ENCODE measurements at places on chromosomes 5 and 9. TPM values are rescaled to one million over a fixed set of nuclear protein-coding genes. Genes with fewer than 3 reads are reported as not detected.

DNA sequence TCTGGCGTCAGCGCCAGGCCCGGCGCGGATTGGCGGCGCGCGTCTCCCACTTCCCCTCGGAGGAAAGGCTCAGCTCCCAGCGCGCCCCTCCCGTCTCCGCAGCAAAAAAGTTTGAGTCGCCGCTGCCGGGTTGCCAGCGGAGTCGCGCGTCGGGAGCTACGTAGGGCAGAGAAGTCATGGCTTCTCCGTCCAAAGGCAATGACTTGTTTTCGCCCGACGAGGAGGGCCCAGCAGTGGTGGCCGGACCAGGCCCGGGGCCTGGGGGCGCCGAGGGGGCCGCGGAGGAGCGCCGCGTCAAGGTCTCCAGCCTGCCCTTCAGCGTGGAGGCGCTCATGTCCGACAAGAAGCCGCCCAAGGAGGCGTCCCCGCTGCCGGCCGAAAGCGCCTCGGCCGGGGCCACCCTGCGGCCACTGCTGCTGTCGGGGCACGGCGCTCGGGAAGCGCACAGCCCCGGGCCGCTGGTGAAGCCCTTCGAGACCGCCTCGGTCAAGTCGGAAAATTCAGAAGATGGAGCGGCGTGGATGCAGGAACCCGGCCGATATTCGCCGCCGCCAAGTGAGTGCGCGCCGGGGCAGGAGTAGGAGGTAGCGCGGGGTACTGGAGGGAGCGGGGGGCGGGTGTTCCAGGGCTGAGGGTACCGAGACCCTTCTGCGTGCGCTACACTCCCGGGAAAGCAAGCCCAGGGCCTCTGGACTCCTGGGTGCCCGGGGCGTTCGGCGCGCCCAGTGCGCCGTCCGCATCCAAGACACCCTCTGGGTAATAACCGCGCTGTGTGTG is at the start of gene MSX2:
MSX2 (plus strand) TSS at position 99 of the 777 bp plus-strand sequence; CDS start at position 177, 78 bp downstream.
- DNase-seq: peak; percentile 64

- DNase-seq: no peak
These were observed 422.6 kb upstream of the GRIA1 start for GRCh38 chr5:153067869-153068268.

The PCDHGA7 gene
- total RNA-seq: 0.11 TPM

The SFXN1 gene
- 176 TPM for total RNA-seq

The TICAM2 gene
- 2.4 TPM for total RNA-seq

- no peak for DNase-seq
These were observed 617 bp downstream of the PTPN3 start for GRCh38 chr9:109497226-109498153.

All from HT1080 (cell line).